ENCODE measurements at places on chromosomes 7 and 10.

DNA sequence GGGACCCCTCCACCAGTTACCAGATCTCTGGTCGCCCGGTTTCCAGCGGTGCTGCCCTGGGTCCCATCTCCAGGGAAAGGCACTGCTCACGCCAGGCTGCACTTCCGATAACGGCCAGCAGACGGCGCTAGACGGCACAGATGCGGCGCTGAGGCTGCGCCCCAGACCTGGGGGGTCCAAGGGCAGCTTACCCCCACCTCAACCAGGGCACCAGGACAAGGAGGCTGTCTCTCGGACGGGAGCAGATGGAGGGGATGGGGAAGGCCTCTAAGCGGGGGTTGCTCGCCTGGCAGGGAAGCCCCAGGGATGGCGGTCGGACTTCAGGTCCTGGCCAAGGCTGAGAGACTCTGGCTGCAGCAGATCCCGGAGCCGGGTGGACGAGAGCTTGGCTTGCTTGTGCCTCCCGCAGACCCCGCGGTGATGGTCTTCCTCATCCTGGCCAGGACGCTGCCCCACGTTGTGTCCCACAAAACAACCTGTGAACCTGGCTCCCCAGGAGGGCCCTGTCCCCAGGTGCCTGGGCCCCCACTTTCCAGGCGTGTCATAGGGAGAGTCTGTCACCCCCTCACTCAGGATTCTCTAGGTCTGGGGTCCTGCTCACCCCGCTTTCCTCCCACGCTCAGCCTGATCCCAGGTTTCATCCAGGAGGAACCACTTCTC lies 23.9 kb upstream of the ZNF716 start:
- DNase-seq: no peak

DNA sequence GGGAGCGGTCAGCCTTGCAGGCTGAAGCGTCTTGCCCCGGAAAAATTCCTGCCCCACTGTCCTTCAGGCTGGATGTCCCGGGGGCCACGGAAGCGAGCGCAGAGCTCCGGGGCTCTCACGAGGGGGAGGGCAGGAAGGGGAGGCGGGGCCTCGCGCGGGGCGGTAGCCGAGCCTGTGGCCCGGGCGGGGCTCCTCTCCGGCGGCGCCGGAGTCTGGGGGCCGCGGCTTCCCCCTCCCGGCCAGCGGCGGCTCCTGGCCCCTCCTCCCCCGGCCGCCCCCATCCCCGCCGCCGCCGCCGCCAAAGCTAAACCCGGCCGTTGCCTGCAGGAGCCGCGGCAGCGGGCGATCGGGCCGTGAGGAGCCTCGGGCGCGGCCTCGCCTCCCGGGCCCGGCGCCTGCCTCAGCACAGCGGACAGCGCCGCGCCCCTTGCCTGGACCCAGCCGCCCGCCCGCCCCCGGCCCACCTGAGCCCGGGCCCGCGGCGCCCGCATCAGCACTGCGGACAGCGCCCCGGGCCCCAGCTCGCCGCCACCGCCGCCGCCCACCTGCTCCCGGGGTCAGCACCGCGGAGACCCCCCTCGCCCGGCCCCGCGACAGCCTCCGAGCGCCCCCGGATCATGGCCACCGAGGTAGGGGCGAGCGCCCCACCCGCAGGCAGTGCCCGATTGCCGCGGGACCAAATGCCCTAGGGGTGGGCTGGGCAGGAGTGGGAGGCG lies at the start of gene GOLGA7B:
GOLGA7B (plus strand) TSS at position 157 of the 716 bp plus-strand sequence; CDS start at position 618, 461 bp downstream.
- DNase-seq: peak; percentile 42

- no peak for DNase-seq
These were observed 155.1 kb downstream of the BICC1 start for GRCh38 chr10:58667658-58668310.

DNA sequence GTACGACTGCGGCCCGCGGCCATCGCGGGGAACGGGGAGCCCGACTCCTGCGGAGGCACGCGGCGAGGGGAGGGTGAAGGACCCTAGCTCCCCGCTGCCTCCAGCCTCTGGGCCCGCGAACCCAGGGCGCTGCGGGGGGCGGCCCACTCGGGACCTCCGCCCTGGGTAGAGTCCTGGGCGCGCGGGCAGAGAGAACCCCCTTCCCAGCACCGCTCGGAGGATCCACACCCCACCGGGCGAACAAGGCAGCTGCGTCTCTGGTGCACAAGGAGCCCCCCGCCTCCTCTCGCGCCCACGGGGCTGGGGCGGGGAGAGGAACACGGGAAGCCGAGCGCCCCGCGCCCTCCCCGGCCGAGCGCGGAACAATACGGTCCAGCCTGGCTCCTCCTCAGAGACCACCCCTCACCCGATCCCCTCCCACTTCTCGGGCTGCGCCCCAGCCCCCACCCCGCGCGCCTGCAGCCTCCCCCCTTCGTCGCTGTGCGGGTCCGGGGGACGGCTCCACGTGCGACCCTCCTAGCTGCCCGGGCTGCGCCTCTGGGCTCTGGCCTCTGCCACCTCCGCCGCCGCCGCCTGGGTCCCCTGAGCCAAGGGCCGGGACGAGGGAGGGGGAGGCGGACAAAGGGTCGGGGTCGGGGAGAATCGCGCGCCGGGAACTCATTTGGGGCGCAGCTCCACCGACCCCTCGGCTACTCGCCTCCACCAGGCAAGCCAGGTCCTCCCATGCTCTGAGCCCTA lies at the start of gene WDR86:
WDR86 (minus strand) TSS at position 372 of the 738 bp plus-strand sequence. CDS start 449 bp downstream, outside the sequence.
- DNase-seq: no peak

DNA sequence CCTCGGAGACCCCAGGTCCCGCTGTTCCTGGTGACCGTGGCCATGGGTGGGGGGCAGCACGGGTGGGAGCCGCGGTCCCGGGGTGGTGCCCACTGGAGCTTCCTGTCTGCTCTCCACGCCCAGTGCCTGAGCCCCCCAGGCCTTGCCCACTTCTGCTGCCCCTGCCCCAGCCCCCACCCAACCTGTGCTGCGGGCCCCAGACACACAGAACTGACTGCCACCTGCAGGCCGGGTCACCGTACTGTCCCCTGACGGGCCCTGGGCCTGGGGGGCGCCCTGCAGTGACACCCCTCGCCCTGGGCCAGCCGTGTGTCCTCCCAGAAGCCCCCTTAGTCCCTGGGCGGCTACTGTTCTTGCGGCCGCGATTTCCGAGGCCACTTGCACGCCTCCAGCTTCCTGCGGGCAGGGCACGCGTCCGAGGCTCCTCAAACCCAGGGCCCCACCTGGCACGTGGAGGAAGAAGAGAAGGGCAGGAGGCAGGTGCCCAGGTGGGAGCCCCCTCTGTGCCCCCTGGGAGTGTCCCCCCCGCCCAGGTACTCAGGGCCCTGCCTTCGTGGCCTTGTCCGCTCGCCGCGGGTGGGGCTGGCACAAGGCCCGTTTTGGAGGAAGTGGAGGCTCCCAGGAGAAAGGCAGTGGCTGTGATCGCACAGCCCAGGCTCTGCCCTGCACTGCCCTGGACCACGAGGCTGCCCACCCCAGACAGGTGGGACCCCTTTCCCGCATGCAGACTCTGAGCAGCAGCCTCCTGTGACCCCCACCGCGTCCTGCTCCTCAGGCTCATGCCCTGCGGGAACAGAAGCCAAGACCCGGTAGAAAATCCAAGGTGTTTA lies 10.4 kb downstream of the TMEM184A start:
- DNase-seq: no peak

- no peak for DNase-seq
These were observed 104.3 kb downstream of the CUL2 start for GRCh38 chr10:34985823-34986222.

- no peak for DNase-seq
These were observed 28.6 kb downstream of the HECW1 start for GRCh38 chr7:43141091-43141490.

- no peak for DNase-seq
These were observed 8.0 kb downstream of the STAG3 start for GRCh38 chr7:100185726-100186125.

- no peak for DNase-seq
These were observed at the start of gene HOXA5 for GRCh38 chr7:27143023-27143949. Gene HOXA5, minus strand, starts transcription at chr7:27143681. Its CDS starts 74 bp downstream, at chr7:27143607.

DNA sequence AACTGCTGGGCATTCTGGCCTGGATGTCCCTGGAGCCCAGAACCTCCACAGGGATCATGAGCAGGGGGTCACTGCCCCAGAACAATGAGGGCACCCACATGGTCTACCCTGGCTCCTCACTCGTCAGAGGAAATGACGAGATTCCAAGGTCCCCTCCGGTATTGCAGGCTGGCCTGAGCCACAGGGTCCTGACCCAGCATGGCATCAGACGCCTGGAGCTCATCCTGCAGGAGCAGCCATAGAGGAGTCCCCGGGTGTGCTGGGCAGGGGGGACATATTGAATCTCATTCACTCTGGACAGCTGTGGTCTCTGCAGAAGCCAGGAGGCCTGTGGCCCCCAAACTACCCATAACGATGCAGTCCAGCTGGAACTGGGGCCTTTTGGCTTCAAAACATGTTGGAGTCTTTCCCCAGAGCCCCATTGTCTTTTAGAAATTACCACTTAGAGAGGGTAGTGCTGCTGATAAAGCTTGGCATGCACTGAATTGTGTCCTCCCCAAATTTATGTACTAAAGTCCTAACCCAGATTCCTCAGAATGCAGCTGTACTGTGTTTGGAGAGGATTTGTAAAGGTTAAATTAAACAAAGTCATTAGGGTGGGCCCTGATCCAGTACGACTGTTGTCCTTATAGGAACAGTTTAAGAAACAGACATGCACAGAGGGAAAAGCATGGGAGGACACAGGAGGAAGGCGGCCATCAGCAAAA lies 27.7 kb downstream of the ANXA8 start:
- DNase-seq: no peak

Measured in effector CD8-positive, alpha-beta T cell (primary cell).